Stimulated activated CD8-positive, alpha-beta memory T cell treated with anti-CD3 and anti-CD28 coated beads, Interleukin-2, amount 100 ng/mL, for 48 hours (primary cell): ENCODE measurements at places on chromosomes 5 and 9.

- DNase-seq: no peak
Measured at GRCh38 chr9:36074870-36075532, 38.3 kb downstream of the RECK start.

GRCh38 chr5:17289681-17290539 is 72.5 kb downstream of the BASP1 start:
- no peak for DNase-seq

DNA sequence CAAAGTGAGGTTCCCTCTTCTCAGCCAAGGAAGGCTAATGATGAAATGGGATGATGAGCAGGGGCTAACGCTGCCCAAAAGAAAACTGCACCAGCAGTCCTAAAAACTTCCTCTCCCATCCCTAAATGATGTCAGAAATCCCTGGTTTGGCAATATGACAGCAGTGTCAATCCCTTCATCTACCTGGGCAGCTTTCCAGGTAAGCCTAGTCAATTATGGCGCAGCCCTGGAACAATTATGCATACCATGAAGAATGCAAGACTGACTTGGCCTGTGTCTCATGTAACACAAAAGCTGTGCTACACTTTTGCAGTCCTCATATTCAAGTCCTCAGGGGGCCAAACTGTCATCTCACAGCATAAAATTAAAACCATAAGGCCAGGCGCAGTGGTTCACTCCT is 7.0 kb downstream of the DMGDH start:
- no peak for DNase-seq

DNA sequence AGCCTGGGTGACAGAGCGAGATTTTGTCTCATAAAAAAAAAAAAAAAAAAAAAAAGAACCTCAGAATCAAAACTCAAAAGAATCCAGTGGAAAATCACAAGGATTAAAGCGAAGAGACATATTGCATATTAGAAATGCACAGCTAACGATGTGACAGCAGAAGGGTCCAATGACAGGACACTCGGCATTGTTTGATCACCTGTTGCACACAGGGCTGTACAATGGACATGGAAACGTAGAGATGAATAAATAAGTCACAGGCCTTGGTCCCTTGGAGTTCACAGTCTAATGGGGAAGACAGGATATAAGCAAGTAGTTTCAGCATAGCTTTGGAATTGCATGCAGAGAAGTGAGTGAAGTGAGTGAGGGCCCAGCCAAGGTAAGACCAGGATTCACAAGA is 25.9 kb upstream of the PIK3R1 start:
- no peak for DNase-seq

GRCh38 chr9:114733816-114734215 is 51.8 kb upstream of the TEX48 start:
- no peak for DNase-seq

DNA sequence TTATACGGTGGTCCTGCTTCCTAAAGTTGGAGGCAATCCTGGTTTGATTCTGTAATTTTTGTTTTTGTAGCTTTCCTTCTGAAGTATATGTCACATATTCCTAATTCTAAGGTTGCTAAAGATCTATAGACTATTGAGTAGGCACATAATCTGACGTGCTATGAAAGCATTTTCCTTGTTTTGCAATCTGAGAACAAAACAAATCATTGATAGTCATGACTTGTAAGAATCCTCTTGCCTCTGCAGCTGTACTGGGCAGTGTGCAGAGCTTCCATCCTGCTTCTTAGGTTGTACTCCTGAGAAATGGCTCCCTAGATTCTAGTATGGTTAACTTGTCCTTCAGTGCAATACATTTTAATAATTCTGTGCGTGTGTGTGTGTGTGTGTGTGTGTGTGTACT is 35.4 kb downstream of the SEMA6A start:
- DNase-seq: no peak

DNA sequence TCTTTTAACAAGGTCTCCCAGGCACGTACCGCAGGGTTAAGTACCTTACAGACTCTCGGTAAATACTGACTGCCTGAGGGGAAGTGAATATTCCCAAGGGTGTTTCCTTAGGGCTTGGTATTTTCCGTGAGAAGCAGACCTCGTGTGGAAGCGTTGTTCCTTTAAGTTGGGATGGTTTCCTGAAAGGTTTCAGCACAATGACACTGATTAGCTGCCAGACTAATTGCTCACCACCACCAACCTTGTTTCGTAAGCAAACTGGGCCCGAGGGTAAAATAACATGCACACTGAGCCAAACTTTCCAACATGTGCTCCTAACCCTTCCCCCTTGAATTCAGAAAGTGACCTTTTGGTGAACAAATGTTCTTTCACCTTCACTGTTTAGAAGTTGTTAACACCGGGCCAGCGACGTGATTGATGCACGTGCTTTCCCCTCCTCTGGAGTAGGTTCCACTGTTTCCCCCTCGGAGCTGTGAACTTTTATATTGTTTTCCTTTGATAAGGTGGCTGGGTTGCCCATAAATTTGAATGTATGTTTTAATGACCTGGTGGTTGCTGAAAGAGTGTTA is 128.1 kb upstream of the RPS23 start:
- no peak for DNase-seq

GRCh38 chr9:101664453-101664852 is 69.7 kb upstream of the PPP3R2 start:
- no peak for DNase-seq

DNA sequence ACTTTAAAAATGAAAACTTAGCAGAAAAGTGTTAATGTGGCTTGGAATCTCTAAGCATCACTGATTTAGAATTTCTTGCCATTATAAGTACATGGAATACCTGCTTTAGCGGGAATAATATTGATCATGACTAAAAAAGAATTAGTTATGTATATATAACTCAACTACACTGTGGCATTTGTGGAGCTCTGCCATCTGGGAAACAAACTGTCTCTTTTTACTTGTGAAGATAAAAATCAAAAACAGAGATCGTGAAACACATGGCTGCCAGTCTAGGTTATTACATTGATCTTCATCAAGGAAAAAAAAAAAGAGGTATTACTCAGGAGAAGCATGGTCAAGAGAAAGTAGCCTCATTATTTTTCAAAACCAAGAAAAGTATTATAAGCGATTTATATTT is 287.4 kb downstream of the HTR1A start:
- no peak for DNase-seq

DNA sequence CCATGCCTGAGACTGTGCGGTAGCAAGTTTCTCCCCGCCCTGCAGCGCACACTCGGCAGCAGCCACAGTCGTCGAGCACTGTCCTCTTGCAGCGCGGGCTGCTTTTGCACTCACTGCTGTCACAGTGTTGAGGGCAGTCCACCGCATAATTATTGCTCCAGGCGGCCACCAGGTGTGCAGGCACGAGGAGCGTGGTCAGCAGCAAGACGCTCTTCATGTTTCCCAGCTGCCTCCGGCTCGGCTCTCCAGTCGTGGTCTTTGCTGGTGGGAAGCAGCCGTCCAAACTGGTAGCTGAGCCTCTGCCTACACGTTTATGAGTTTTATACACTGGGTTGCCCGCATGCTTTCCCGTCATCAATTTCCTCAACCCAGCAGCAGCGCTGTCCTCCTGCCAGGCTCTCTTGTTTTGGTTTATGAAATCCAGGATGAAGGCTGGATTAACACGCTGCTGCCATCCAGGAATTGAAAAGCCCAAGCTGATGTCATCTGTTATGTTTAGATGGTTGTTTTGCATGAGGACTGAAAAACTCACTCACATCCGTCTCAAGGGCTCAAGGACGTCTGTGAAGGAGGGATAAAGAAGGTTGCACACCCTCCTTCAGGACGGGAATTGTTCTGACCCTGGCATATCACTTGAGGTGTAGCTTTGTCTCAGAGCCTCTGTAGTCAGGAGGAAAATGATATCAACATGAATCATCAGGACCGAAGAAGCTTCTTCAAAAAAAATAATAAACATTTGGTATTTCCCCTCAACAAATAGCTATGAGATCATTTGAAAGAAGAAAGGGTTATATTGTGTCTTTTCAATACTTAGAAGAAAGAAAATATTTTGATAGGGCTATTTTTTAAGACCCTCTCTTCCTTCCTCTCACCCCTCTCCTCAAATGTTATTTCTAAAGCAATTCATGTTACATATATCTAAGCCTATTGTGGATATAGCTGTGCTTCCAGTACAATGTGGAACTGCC is at the start of gene ESM1:
TSS of gene ESM1 (minus strand) at position 293 of the 968 bp plus-strand sequence. CDS start at position 217, 76 bp downstream.
- no peak for DNase-seq

DNA sequence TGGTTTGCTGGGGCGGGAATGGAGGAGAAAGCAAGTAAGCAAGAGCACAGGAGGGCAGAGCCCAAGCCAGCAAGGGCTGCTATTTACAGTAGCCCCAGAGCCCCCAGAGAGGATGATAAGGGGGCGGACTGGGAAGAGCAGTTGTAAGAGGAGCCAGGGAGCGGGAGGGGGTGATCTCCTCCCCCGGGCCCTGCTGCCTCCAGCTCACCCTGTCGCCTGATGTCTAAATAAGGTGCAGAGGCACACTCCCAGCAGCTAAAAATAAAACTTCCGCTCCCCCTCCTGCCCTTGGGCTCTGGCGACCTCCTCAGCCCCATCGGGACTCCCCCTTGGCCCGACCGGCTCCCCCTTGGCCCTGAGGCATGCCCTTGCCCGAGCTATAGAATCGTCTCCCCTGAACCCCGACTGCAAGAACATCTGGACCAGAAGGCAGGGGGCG is 14.4 kb upstream of the CCDC69 start:
- no peak for DNase-seq

GRCh38 chr5:168295574-168296201 is 4.2 kb downstream of the WWC1 start:
- DNase-seq: no peak

GRCh38 chr5:32331217-32331934 is 18.6 kb upstream of the MTMR12 start:
- DNase-seq: no peak

DNA sequence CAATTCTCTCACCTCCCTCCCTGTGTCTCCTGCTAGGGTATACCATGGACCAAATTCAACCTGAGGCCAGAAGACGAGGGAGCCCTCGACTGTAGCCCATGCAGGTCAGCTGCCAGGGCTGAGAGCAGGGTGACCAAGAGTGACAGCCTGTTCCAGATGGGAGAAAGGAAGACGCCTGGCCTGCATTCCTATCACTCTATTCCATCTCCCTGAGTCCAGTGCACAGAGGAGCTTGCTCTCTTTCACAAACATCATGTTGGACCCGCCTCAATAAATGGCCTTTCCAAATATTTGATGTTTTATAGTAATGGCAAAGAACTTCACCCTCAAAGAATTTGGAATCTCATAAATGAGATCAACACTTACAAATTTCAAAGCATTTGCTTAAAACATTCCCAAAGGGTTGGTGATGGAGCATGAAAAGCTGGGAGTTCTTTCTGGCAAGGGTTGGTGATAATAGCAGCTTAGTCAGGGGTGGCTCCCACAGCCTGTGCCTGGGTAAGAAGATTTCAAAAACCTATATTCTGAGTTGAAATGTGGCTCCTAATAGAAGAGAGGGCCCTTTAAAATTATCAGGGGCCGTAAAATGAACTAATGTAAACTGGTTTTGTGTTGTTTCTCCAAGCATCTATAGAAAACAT is 393.1 kb downstream of the EFNA5 start:
- no peak for DNase-seq

DNA sequence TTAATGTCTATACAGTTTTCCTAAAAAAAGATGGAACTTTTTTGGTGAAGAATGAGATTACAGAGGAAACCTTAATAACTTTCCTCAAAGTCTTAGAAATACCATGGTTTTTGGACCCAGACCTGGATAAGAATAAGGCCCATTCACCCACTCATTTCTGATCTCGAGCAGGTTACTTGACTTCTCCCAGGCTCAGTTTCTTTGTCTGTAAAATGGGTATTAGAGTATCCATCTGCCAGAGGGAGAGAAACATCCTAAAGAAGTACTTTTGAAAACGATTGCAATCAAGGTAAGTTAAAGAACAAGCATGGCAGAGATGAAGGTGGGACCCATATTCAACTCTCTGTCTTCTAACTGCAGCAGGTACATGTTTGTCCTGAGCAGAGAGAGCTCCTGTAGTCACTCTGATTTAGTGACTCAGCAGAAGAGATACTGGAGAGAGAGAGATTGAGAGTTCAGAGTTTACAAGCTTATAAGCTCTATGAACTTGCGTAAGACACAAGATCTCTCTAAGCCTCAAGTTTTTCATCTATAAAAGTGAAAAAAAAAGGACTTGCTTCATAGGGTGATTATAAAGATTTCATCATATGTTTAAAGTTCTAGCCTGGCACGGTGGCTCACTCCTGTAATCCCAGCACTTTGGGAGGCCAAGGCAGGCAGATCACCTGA is 379.4 kb upstream of the SGCD start:
- DNase-seq: no peak

DNA sequence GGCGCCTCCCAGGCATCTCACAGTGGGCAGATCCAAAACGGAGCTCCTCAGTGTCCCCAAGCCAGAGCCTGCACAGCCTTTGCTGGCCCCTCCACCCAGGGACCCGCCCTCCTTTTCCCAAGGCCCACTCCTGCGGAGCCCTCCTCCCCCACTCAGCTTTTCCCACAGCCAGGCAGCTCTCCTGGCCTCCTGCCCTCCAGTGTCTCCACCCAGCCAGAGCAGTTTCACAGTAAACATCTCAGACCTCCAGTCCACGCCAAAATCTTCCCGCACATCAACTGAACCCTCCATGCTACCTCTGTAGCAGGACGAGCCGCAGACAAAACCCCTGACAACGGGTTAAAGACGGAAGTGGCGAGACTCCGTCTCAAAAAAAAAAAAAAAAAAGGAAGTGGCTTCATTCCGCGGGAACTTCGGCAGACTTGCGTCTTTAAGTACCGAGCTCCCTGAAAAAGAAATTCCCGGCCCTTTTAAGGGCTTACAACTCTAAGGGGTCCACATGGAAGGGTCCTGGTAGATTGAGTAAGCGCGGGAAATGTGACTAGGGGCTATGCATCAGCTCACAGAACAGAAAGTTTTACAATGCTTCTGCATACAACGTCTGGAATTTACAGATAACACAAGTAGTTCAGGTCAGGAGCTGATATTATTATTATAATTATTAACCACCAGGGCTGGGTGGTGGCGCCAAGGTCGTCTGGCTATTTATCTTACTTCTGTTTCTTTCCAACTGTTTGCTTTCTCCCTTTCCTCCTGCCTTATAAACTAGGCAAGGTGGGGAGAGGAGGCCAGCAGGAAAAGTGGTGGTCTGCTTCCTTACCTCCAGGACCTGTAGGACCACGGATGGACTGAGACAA is 11.4 kb upstream of the GRIN1 start:
- no peak for DNase-seq

DNA sequence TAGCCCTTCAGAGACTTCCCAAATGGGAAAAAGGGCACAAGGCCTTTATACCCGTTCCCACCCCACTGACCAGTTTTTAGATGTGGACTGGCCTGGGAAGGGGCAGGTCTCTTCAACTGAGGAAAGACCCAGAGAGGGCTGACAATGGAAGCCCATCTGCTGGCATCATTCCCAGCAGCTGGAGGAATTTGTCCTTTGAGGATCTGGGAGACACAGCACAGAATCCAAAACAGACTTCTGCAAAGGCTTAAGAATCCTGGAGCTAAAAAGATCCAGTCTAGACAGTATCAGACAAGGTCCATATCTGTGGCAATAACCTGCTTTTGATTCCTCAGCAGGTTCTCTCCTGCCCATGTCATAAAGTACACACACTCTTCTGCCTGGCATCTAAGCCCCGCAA is 329.2 kb downstream of the TMEM167A start:
- DNase-seq: no peak
